ENCODE measurements at places on chromosomes 2 and 18.

GRCh38 chr18:72107647-72108383 lies 436.3 kb downstream of the CBLN2 start:
- DNase-seq, result no peak

DNA sequence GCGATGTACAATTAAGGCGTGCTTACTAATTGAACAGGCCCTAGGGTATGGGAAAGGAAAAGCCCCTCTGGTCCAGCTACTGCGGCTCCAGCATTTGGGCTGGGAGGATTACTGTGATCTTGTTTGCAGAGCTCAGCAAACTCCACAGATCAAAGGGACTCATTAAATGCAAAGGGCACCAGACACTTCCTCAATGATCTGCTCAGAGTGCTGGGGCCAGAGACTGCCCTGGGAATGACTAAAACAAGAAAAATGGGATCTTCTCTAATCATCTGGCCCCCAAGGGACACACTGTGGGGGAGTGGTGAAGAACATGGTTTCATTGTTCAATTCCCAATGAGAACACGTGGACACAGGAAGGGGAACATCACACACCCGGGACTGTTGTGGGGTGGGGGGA lies 85.0 kb downstream of the MARCHF4 start:
- peak; percentile 27 for DNase-seq

DNA sequence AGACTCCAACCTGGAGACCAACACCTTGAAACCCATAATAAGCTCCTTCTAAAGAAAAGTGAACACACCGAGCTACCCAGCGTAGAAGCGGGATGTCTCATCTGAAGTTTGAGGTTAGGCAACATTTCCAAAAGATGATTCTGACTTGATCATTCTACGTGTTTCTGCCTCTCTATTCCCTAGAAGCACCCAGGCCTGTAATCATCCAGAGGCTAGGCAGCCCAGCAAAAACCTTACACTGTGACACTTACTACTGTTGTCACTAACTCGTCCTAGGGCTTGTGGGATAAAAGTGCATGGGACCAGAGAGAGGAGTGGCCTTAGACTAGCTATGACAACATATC lies 1.4 kb downstream of the ZBTB14 start:
- DNase-seq, result no peak

DNA sequence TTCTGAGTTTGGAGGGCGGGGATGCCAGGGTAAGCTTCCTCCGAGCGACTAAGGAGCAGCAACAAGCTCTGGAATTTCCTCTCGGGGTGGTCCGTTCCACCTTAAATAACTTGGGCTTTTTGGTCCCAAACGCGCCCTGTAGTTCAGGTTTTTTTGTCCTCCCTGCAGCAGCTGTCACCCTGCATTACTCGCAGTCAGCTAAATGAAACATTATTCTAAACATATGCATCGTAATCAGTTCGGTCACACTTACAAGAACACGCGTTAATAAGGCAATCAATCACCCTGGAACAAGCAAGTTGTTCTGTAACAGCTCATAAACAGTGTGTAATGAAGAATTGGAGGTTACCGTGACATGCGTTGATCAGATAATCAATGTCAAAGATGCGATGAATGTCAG lies 8.3 kb downstream of the EVX2 start:
- no peak for DNase-seq

DNA sequence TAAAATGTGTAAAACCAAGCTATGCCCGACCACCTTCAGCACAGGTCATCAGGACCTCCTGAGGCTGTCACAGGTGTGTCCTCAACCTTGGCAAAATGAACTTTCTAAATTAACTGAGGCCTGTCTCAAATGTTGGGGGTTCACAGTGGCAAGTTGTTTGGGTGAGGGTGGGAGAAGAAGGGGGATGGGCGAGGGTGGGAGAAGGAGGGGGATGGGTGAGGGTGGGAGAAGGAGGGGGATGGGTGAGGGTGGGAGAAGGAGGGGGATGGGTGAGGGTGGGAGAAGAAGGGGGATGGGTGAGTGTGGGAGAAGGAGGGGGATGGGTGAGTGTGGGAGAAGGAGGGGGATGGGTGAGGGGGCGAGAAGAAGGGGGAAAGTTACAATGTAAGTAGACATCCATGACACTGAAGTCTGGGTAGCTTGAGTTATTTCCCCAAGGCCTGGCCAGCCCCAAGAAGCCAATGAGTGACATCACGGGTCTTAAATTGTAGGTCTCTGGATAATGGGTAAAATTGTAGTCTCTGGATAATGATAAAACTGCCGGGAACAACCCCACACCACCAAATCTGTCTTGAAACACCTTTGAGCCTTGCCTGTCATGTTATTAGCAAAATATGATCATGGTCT lies 56.3 kb downstream of the TIMM21 start:
- DNase-seq, result no peak

DNA sequence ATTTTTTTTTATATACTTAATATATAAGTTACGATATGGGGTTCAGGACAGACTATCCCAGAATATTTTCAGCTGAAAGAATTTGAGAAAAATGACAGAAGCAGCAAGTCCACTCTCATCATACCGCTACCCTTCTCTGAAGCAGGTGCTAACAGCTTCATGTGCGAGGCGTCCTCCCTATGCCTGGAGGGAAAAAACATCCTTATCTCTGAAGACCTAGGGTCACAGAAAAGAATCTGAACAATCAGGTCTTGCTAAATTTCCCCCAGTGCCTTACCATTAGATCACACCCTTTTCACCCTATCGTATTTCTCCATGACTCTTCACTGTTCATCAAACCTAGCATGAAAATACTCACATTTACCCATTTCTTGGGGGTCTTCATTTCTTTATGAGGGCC lies 51.9 kb upstream of the CREB1 start:
- no peak for DNase-seq
